ENCODE measurements at places on chromosomes 16 and 17.

DNA sequence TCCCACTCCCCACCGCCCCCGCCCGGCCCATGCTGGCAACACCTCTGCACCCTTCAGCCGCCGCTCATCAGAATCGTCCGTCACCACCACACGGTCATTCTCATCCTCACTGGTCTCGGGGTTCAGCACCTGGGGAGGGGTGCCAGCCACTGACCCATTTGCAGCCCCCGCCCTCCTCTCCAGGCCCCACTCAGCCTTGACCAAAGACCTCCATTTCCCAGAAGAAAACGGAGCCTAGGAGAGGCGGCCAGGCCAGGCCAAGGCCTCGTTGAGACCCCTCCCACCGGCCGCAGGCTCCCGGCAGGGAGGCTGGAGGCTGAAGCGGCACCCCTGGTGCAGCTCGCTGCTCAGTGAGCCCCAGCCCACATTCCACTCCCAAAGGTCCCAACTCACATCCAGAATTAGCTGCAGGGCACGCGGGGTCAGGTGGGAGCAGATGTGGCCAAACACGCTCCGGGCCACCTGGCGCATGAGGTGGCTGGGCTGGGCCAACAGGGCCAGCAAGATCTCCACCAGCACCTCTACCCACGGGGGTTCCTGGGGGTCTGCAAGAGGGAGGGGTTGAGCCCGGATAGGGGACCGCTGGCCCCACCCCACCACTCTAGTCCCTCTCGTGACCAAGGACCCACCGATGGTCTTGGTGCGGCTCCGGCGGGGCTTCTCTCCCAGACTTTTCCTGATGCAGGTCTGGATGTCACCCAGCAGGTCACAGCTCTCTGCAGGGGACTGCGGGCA, 9.8 kb downstream of the MYBBP1A start:
- no peak for DNase-seq

DNA sequence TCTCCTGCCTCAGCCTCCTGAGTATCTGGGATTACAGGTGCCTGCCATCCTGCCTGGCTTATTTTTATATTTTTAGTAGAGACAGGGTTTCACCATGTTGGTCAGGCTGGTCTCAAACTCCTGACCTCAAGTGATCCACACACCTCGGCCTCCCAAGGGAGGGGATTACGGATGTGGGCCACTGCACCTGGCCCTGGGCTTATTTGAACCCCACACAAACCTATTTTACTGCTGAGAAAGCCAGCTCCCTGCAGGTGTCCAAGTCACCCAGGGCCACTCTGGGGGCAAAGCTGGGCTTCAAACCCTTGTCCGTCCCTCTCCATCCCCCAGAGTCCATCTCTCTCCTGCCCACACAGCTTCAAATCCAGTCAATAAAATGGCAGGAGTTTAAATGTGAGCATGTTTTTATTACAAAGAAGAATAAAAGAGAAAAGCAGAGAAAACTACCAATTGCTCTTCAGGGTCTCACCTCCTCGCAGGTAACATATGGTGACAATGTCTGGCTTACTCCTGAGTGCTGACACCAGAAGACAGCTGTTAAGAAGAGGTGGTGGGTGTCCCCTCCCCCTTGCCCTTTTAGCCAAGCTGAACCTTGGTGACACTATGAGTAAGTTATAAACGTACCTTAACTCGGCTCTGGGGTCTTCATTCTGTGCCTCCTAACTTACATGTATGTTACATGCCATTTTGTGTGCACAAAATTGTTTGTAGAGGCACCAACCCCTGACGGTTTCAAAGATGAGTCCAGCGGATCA, 45.4 kb downstream of the LAT start:
- no peak for DNase-seq

DNA sequence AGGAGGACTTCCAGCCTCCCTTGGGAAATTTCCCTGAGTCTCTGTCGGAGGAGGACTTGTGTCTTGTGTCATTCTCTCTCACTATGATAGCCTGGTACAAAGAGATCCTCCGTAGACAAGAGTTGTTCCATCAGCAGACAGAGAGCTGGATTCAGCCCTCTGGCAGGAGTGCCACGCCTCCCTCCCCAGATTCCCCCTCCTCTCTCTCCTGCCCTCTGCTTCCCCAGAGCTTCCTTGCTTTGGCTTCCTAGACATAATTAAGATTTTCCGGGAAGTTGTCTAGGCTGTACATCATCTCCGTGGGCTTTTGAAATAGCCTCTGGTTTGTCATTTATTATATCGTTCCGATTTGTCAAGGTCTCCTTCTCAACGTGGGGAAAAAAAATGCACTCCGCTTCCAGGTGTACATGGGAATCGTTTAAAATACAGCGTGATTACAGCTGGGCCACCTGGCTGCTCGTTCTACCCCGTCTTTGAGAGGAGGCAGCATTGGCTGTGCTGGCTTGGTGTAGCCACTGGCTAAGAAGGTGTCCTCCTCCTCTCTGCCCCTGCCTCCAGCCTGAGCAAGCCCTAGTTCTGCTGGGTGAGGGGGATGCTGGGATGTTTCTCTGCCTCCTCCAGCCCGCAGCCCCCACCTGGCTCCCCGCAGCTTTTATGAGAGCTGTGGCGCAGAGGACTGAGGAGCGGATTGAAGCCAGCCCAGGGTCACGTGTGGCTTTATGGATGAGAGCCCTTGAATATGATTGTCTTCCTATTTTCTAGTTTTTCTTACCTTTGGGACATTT, 282.5 kb downstream of the SNX29 start:
- no peak for DNase-seq

DNA sequence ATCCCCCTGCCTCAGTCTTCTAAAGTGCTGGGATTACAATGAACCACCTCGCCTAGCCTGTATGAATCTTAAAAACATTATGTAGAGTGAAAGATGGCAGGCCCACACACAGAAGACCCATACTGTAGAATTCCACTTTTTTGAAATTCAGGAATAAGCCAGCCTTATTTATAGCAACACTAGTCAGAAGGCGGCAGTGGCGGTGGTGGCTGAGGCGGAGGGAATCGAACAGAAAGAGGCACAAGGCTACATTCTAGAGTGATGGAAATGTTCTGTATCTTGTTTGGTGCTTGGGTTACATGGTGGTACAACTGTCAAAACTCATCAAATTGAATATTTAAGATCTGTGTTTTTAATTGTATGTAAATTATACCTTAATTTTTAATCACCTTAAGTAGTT, 11.3 kb downstream of the GFOD2 start:
- DNase-seq = no peak

DNA sequence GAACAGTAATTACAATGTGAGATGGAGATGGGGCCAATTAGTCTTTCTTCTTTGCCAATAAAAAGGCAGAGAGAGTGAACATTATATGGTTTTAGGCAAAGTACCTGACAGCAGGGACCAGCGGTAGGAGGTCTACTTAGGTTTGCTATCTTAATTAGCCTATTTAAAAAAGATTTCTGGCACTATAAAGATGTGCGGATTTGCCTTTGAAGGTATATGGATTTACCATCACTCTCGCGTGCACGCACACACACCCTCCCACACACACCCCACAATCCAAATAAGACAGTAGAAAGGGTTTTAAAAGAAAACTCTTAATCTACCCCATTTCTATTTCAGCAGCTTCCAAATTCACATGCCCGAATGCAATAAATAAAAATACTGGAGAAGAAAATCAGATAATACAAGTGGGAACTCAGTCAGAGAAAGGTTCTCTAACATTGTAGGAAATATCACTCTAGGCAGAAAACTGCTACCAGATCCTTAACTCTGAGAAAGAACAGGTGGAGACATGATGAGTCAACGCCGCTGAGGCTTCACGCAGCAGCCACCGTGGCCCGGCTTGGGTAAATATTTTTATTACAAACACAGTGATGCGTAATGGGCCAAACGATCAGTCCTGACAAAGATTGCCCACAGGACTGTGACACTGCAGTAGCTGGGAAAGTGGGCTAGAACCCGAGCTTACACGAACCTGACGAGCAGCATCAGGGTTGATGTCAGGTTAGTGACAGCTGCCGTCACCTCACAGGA, 66.6 kb upstream of the AXIN2 start:
- no peak for DNase-seq

- DNase-seq = no peak
Measured at GRCh38 chr17:37517881-37518280, 28.2 kb downstream of the DUSP14 start.

DNA sequence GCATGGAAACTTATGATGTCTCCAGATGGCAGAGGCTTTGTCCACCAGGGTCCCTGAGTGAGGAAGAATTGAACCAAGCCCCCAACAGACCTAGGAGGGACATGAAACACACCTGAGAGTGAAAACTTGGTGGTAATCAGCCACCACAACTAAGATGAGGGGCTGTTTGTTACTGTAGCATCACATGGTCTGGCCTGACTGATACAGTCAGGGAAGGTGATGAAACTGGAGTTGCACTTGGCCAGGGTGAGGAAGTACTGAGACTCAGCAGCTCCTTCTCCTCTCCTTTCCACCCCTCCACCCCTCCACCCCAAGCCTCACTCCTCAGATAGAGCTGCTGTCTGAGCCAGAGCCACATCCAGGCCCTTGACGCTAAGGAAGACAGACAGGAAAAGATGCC, 37.2 kb downstream of the C16orf82 start:
- DNase-seq = no peak

GRCh38 chr16:56999409-57000270, 10.3 kb downstream of the NLRC5 start:
- no peak for DNase-seq

GRCh38 chr16:50071075-50071671, 5.4 kb downstream of the HEATR3 start:
- DNase-seq = no peak

GRCh38 chr16:11126399-11127054, 129.5 kb downstream of the SOCS1 start:
- no peak for DNase-seq

Measured in activated effector memory CD4-positive, alpha-beta T cell treated with Interleukin-2 at 50 U/mL for 16 hours (primary cell).